ENCODE measurements at places on chromosomes 11 and 22.

GRCh38 chr22:26444777-26445176 lies 15.7 kb downstream of the ASPHD2 start:
- DNase-seq: no peak

GRCh38 chr11:34353881-34354280 lies 3.9 kb downstream of the ABTB2 start:
- DNase-seq: no peak

GRCh38 chr11:1876361-1877063 lies 15.2 kb downstream of the PRR33 start:
- DNase-seq: no peak

DNA sequence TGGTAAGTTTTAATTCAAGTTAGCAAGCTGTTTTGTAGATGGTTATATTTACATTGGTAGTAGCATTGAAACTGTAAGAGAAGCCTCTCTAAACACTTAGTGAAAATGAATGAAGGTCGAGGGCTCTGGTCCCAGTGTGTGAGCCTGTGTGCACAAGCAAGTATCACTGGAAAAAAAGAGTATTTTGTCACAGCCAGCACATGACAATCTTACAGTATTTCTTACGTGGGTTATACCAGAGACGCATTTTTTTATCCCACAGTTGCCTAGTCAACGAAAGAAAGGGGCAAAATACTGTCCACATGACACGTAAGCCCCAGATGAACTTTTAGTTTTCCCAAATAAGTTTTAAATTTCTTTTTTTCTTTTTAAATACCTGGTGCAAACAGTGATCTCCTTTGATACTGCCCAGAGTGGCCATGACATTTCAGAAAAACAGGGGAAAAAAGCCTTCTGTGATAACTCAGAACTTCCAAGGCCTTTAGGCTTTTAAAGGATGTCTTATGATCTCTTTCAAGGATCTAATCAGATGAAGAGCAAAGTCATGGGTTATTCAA lies 23.5 kb downstream of the RAB38 start:
- no peak for DNase-seq

DNA sequence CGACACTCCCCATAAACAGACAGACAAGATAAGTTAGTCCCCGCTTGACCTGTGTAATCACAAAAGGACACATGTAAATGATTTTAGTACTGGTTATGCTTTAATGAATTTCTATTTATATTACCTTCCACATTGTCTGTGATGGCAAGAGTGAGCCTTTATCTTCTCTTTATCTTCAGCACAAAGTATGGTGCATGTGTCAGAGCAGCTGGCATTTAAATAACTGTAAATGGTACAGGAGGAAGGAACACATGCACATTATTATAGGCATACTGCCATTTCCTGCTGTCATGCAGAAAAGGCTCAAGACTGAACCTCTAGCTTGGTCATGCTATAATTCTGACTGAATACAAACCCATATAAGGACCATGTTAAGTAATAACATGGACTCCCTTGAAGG lies 1342.7 kb upstream of the TENM4 start:
- no peak for DNase-seq

DNA sequence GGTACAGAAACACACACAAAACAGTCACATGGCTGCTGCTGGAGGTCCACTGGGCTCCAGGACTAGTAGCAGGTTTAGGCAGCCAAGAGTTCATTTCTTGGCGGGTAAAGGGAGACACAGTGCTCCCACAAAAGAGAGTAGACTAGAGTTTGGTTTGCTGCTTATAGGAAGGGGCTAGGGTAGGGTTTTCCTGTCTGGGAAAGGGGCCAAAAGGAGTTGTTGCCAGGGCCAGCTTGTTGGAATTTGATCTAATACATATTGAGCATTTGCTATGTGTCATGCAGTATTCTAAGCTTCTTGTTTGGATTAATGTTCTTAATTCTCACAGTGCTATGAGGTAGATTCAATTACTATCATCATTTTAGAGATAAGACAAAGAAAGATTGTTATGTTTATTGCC lies 195.1 kb upstream of the PLET1 start:
- no peak for DNase-seq

GRCh38 chr11:95085117-95085816 lies 4.4 kb upstream of the ENDOD1 start:
- DNase-seq: no peak

DNA sequence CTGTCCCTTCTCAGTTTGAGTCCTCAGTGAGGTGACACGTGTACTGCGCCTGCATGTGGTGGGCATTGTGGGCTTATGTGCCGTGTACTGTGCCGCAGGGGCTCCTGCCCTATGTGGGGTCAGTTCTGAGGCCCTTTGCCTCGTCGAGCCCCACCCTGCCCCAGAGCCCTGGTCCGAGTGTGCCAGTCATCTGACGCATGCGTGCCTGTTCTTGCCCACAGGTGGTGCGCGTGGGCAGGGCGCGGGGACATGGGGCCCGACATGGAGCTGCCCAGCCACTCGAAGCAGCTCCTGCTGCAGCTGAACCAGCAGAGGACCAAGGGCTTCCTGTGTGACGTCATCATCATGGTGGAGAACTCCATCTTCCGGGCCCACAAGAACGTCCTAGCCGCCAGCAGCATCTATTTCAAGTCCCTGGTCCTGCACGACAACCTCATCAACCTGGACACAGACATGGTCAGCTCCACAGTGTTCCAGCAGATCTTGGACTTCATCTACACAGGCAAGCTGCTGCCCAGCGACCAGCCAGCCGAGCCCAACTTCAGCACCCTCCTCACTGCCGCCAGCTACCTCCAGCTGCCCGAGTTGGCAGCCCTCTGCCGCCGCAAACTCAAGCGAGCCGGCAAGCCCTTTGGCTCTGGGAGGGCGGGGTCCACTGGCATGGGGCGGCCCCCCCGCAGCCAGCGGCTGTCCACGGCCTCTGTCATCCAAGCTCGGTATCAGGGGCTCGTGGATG lies 22.3 kb upstream of the TMEM191C start:
- DNase-seq: no peak

DNA sequence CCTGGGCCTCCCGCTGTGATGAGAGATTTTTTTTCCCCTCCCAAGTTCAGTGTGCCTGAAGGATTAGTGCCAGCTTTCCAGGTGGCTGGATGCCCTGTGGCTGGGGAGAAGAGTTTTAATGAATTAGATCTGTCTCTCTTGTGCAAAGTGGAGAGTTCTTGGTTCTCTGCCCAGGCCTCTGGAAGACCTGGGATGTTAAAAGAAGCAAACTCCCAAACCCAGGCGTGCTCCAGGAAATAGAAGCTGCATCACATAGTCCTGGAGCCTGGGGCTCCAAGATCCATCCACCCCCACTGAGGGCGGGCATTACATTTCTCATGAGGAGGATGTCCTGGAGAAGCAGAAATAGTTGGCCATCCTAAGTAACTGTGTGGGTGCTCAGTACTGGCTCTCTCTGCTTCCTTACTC lies 30.6 kb downstream of the SDHAF2 start:
- DNase-seq: no peak

DNA sequence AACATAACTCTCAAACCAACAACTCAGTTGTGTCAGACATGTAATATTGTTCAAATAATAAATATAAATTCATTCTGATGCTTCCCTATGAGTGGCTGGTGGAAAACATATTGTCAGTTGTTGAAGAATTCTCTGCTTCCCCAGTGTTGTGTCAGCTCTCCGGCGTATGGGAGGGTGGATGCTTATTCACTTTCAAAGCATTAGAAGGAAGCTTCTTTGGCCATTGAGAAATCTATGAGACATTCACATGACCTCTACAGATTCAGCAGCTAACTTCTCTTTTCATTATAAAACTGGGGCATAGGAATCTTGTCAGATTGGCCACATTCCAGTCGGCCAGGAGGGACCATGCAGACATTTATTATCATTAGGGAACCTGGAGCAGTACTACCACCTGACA lies 2.9 kb downstream of the OR51V1 start:
- no peak for DNase-seq

DNA sequence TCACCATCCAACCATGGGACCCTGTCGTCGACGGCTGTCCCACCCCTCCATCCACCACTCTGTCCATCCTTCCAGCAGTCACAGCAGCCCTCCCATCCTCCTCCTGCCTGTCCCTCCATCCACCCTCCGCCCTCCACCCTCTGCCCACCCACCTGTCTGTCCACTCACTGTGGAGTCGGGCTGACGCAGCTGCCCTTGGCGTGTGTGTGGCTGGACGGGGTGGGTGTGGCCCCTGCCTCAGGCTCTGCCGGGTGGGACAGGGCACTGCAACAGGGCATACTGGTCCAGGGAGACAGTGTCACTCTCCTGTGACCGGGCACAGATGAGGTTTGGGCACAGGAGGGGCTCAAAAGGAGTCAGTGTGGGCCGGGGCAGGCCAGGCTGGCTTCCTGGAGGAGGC lies 1.9 kb downstream of the PKP3 start:
- no peak for DNase-seq

DNA sequence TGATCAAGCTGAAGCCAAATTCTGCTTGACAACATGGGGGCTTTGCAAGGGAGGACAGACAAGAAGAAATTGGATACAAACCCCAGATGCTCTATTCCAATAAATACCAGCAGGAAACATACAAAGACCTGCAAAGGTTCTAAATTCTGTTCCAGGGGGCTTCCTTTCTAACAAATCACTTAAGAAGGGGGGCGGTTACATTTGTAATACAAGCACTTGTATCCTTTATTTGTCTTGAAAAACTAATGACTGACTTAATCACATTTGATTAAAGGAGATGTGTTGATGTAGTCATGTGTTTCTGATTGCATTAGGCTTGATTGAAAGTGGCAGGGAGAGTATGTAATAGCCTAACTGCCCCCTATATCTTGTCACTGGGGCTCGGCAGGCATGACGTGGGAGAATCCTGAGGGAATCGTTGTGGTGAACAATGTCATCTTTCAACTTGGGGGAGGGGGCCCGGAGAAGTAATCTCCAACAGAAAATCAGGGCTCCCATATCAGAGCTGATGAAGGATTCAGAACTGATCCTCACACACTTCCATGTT lies 361.7 kb downstream of the INSC start:
- DNase-seq: no peak

Data from NCI-H146 (cell line).